ENCODE measurements at places on chromosomes 6 and 20.

DNA sequence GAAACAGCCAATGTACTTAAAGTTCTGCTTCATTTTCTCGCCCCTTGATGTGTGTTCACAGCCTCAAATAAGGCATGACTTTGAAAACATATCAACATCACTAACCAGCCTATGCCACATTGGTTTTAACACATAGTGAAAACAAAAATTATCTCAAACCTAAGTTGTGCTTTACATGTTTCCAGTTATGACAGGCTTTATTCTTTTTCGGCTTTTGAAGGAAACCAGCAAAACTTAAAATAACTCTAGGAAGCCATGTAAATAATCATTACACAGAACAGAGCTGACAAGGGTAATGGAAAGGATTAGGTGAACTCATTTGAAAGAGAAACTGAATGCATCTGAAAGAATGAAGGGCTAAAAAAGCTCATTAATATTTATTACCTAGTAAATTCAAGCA lies 42.1 kb downstream of the BMP5 start:
- no peak for DNase-seq

DNA sequence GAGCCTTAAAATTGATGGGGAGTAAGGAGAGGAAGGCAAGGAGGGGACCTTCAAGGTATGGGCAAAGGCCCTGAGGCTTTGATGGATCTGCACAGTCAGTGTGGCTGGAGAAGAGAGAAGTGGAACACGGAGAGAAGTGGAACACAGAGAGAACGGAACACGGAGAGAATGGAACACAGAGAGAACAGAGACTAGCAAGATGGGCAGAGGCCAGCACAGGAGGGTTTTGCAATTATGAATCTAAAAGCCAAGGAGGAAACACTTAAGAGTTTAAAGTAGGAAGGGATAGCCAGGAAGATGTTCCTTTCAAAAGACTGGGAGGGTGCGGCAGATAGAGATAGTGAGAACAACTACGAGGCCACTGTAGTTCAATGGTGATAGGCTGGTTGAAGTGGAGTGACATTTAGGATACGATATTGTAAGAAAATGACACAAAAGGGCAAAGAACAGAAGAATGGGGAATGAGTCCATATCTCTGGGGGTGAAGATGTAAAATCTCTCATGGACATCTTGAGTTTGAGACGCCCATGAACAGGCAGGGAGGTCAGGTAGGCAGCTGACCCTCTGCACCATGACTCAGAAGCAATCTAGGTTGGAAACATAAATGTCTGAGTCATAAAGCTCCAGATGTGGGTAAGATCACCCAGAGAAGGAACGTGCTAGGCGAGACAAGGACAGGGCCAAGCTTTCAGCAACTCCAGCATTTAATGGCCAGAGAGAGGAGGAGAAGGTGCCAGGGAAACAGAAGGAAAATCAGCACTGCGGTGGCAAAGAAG lies 25.4 kb downstream of the ZMYND8 start:
- DNase-seq, result peak; percentile 86

GRCh38 chr6:110412360-110412759 lies 3.0 kb downstream of the DDO start:
- DNase-seq, result peak; percentile 45

DNA sequence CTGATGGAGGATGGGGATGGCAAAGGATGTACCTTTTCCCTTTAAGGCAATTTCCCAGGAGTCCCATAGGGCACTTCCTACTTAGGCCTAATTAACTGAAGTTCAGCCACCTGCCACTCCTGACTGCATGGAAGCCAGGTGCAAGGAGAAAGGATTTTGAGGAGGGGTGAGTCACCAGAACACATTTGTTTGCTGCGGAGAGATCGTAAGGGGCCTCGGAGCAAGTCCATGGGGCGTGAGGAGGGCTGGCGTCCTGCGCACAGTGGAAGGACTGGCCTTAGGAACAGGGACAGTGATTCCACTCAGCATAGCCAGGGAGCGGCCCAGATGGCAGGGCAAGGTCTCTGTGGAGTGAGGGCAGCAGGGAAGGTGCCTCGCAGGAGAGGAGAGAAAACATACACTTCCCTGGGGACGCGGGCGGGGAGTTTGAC lies 11.8 kb upstream of the MAP1LC3A start:
- no peak for DNase-seq

- DNase-seq, result no peak
Observed at GRCh38 chr6:143323729-143324470, 126.6 kb downstream of the ADAT2 start.

DNA sequence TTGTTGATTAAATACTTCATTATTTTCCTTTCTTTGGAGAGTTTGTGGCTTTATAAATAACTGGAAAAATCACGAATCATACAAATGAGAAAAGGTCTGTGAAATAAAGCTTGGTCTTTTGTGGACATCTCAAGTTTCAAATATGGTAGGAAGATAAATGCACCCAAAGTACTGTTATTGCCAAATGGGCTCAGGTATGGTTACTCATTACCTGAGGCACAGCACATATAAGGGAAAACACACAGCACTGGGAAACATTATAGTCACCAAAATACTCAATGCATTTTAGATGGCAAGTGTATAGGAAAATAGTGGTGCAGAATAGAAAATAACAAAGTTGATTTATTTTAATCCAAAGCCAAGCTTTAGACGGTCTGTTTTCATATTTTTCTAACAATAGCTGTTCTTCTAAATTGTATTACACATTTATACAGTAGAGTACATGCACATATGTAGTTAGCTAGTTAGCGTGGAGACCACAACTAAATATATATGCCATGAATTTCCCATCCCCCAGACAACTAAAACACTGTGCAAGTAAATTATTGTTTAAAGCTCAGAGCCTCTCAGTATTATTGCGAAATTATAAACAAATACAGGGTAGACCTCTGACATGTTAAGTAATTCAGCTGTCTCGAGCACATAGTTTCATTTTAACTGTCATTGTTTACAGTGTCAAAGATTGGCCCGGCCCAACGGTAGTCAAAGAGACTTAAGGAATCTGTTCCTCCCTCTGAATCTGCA lies 336.0 kb downstream of the SYNE1 start:
- no peak for DNase-seq

DNA sequence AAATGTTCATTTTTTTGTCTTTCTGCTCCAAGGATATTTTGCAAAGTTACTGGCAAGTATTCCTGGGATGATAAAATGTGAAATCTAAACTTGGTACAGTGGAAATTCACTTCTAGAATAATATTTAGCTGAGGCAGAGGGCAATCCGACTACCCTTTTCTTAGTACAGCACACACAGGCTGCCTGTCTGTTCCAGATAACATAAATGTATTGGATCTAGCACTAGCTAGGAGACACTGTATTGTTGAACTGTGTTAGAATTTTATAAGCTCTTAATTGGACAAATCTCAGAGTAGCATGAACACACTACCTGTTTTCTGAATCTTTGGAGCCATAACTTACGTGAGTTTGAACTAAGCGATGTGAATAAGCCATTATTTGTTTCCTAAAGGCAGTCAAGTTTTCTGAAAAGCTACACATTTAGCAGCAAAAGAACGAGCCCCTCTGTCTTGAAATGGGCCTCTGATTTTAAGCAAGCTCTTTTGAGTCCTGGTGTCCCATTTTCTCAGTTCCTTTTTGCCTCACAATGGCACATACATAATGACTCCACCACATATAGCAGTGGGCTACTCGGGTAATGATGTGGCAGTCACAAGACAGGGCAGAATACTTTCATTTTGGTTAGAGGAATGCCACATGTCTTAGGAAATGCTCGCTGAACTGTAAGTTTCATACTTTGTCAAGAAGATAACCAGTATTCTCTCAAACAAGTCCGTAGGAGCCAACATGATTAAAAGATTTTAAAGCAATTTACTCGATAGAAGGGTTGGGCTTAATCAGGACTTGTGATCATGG lies 116.5 kb upstream of the ESR1 start:
- DNase-seq, result no peak

GRCh38 chr20:2431185-2431584 lies 39.4 kb downstream of the SNRPB start:
- DNase-seq, result no peak

- no peak for DNase-seq
Observed at GRCh38 chr20:3297079-3297378, 58.0 kb upstream of the SLC4A11 start.

- DNase-seq, result no peak
Observed at GRCh38 chr6:128206610-128207426, 306.0 kb upstream of the THEMIS start.

GRCh38 chr6:39602601-39603519 lies 122.3 kb downstream of the KIF6 start:
- DNase-seq, result peak; percentile 47

- no peak for DNase-seq
Observed at GRCh38 chr20:62593616-62594015, 48.7 kb upstream of the SLCO4A1 start.

DNA sequence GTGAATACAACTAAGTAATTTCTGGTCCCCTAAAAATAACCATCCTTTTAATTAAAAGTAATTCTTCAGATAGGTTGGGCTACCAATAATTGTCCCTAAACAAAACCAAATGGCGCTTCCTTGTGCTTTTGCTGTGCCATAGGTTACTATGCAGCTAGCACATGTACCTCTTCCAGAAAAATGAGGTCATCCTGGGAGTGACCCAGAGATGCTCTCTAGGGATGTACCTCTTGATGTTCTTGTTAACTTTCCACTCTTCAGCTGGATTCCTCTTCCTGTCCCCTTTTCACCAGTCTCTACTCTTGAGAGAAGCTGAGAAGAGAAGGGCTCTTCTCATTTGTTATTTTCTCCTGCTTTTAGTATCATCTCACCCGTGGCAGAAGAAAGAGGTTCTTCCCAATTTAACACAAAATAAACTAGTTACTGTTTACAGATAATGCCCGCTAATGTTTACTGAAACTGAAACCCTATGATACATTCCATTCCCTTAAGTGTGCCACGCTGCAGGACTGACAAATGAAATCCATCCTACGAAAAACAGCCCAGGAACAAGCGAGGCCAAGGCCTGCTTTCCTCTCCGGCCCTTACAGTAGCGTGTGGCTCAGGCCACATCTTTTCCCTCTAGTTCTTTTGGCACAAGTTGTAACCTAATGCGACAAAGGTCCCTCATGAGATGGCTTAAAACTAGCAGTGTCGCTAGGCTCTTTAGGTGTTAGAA lies 24.2 kb downstream of the MRS2 start:
- DNase-seq, result no peak

DNA sequence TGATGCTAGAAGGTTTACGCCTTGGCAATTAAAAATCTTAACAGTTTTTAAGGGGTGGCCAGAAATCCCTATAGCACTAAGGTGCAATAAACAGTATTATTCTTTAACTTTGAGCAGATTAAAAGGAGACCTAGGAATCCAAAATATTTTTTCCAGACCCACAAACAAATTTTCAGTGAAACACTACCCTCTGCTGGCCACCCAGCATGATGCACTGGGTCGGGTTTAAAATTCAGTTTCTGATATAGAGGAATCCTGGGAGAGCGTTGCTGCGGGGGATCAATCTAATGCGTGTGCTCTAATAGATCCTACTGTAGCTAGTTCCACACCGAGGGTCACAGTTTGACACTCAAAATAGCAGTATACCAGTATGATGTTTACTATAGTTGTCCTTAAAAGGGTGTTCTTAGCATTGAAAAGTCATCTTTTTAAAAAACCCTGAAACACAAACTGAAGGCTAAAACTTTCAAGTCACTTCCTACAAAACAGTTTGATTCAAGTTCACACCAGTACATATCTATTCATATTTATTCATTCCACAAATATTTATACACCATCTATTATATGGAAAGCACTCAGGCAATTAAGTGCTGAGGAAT lies 10.2 kb downstream of the UBE3D start:
- peak; percentile 46 for DNase-seq

DNA sequence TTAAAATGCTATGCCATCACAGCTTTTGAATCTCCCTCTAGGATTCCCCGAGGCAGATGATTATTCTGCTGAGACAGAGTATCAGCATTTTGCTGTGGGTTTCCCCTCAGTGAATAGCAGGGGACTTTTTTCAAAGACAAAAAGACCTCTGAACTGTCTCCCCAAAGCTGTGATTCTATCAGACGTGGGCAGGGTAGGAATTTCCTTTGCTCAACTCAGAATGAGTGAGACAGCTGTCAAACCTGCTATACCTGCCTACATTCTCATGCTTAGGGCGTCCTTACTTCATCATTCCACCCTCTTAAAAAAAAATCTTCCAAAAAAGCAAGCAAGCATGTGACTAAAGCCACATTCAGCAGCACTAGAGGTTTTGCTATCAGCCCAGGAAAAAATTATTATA lies 147.6 kb upstream of the FAM83B start:
- DNase-seq, result no peak

DNA sequence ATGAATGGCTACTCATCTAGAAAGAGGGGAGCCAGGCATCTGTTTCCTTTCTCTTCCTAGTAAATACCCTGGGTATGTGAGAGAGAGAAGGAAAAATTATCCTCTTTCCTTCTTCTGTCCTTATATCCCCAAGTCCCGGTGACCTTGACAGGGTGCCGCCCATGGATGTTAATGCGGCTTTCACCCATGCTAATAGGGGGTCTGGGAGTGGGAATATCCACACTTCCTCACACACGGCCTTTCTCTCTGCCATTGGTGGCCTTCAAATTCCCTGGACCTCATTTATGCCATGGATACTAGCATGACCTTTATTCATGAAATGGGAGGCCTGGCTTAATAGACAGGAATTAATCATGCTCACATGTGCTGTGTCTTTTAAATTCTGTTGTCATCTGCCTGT lies 159.0 kb upstream of the NOX3 start:
- DNase-seq, result no peak
